ENCODE measurements at places on chromosomes 3 and 15. TPM values are rescaled to one million over a fixed set of nuclear protein-coding genes. Genes with fewer than 3 reads are reported as not detected.

Gene OXTR
- 0.50 TPM for total RNA-seq

Gene REC114
- not detected for total RNA-seq

- no peak for DNase-seq
- H3K27ac ChIP-seq = no peak overlapping the region
- no peaks in the 10 kb centered on the region for H3K4me1 ChIP-seq
Observed at GRCh38 chr3:141940194-141940776, 63.8 kb downstream of the ATP1B3 start.

DNA sequence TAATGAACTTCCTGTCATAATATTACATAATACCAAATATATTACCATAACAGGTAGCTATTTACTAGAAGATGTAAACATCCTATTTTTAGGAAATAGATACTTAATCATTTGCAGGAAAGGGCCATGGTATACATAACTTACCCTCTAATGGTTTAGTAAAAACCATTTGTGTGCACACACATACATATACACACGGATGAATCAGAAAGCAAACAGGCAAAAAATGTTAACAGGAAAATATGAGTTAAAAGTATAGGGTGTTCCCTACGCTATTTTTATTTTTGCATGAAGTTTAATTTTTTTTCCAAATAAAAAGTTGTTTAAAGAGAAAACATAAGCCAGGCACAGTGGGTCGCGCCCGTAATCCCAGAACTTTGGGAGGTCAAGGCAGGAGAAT, 34.6 kb downstream of the FAM174B start:
- no peaks in the 10 kb centered on the region for H3K36me3 ChIP-seq
- DNase-seq = no peak
- H3K4me1 ChIP-seq = peaks cover 41% of the 10 kb centered on the region
- H3K27me3 ChIP-seq = no peaks in the 10 kb centered on the region
- no peak overlapping the region for H3K4me3 ChIP-seq
